ENCODE measurements at places on chromosomes 2 and 18. TPM values are rescaled to one million over a fixed set of nuclear protein-coding genes. Genes with fewer than 3 reads are reported as not detected.

DNA sequence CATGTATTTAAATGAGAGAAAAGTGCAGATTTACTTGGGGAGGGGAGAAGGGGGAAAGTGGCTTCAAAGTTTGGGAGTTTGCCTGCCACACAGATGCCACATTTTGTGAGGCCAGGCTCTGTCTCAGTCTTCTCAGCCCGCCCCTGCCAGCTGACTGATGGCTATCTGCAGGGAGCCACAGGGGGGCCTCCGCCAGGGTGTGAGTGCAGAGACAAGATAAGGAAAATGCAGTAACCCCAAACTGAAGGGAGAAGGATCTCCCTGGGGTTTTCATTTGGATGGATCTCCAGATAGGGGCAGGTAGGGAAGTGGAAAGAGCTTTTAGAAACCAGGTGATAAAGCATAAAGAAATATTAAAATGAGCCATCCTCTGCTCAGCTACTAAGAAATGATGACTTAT is 128.8 kb downstream of the ZNF521 start:
- no peaks in the 10 kb centered on the region for H3K4me1 ChIP-seq
- no peaks in the 10 kb centered on the region for H3K27me3 ChIP-seq

GRCh38 chr2:188295067-188295685 is 3.5 kb downstream of the GULP1 start:
- H3K4me3 ChIP-seq: no peak overlapping the region
- H3K36me3 ChIP-seq: no peaks in the 10 kb centered on the region
- no peak overlapping the region for H3K27ac ChIP-seq

DNA sequence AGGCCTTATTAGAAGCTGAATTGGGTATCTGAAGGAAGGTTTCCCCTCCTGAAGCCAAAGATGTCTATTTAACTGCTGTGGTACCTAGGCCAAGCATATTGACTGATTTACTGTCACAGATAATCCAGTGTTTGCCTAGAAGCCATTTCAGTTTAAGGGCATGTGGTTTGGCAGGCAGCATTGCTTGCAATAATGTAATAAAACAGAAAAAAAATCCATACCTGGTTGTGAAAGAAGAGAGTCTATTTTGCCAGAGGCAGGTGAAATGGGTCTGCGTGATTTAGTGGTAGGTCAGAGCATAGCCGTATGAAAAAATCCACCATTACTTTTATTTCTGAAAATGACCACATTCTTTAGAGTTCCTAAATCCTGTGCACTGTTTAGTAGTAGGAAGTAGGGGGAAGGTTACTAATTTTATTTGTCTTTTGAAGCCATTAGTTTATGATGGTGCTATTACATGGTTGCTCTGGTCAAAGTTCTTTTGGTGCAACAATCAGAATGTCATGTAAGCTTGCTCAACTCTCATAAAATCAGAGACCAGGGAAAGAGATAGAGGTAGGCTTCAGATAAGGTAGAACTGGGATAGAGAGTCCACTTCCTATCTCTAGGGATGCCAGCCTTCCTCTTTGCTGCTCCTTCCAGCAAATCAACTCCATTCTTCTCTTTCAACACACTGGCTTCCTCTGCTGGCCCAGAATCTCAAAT is 343.4 kb downstream of the GPD2 start:
- H3K36me3 ChIP-seq: no peaks in the 10 kb centered on the region
- H3K4me3 ChIP-seq: no peak overlapping the region
- no peaks in the 10 kb centered on the region for H3K4me1 ChIP-seq
- H3K27ac ChIP-seq: no peak overlapping the region

- H3K4me3 ChIP-seq: no peak overlapping the region
- DNase-seq: no peak
- H3K4me1 ChIP-seq: no peaks in the 10 kb centered on the region
- no peak overlapping the region for H3K27ac ChIP-seq
Observed at GRCh38 chr2:182593394-182593975, 122.6 kb upstream of the DNAJC10 start.

DNA sequence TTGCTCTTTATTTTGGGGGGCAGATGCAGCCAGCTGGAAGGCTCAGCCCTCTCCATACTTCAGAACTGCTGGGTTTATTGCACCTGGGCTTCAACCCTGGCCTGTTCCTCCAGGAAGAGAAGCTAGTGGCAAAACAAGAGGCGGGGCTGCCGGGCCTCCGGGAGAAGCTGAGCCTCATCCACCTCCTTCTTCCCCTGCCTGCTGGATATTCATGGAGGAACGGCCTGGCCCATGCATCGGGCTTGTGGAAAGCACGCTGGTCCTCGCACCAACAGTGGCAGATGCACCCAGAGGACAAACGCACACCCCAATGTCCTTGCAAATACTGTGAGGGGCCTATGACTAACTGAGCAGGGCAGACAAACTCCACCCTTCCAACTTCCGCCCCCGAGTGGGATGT is 30.6 kb downstream of the FAM178B start:
- no peak for DNase-seq
- H3K27ac ChIP-seq: no peak overlapping the region
- peaks cover 21% of the 10 kb centered on the region for H3K27me3 ChIP-seq

- H3K4me3 ChIP-seq: no peak overlapping the region
- no peak for DNase-seq
- H3K27ac ChIP-seq: no peak overlapping the region
- H3K36me3 ChIP-seq: no peaks in the 10 kb centered on the region
- no peaks in the 10 kb centered on the region for H3K4me1 ChIP-seq
- no peaks in the 10 kb centered on the region for H3K27me3 ChIP-seq
Observed at GRCh38 chr2:184904991-184905390, 306.7 kb downstream of the ZNF804A start.

GRCh38 chr18:55465313-55465712 is 122.7 kb downstream of the TCF4 start:
- H3K4me3 ChIP-seq: no peak overlapping the region
- peaks cover 2% of the 10 kb centered on the region for H3K36me3 ChIP-seq
- no peaks in the 10 kb centered on the region for H3K4me1 ChIP-seq
- no peaks in the 10 kb centered on the region for H3K27me3 ChIP-seq
- no peak for DNase-seq

GRCh38 chr2:20213651-20214565 is 11.0 kb downstream of the SDC1 start:
- H3K36me3 ChIP-seq: no peaks in the 10 kb centered on the region
- H3K27ac ChIP-seq: peak overlapping the region; percentile 53

GRCh38 chr18:46290440-46291020 is 186.3 kb downstream of the HAUS1 start:
- no peak overlapping the region for H3K4me3 ChIP-seq
- H3K4me1 ChIP-seq: no peaks in the 10 kb centered on the region
- no peaks in the 10 kb centered on the region for H3K36me3 ChIP-seq
- no peak overlapping the region for H3K27ac ChIP-seq
- no peak for DNase-seq

DNA sequence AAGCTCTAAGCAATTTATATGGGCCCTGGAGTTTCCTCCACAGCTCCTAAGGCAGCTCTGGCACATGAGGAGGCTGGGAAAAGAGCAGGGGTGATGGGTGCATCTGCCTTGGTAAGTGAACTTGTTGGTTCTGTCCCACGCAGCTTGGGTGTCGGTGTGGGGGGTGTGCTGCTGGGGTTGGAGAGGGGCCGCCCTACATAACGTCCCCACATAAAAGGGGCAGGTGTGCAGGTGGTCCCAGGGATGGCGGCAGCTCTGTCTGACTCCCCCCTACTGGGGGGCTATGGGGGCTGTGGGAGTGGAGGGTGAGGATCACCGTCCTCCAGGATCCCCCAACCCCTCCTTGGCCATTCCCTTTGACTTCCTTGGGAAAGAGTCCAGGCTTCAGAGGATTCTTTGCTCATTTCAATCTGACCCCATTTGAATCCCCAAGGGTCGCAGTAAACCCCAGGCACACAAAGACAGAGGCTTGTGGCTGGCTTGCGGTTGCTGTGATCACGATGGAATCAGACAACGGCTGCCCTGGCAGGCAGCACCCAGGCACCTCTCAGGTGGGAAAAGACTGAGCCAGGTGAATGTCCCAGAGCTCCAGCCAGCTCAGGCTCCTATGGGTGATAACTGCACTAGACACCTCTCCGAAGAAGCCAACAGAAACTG is 34.5 kb upstream of the CD8A start:
- peaks cover 28% of the 10 kb centered on the region for H3K36me3 ChIP-seq
- H3K4me3 ChIP-seq: peak overlapping the region; percentile 70
- peaks cover 90% of the 10 kb centered on the region for H3K4me1 ChIP-seq
- H3K27me3 ChIP-seq: no peaks in the 10 kb centered on the region

DNA sequence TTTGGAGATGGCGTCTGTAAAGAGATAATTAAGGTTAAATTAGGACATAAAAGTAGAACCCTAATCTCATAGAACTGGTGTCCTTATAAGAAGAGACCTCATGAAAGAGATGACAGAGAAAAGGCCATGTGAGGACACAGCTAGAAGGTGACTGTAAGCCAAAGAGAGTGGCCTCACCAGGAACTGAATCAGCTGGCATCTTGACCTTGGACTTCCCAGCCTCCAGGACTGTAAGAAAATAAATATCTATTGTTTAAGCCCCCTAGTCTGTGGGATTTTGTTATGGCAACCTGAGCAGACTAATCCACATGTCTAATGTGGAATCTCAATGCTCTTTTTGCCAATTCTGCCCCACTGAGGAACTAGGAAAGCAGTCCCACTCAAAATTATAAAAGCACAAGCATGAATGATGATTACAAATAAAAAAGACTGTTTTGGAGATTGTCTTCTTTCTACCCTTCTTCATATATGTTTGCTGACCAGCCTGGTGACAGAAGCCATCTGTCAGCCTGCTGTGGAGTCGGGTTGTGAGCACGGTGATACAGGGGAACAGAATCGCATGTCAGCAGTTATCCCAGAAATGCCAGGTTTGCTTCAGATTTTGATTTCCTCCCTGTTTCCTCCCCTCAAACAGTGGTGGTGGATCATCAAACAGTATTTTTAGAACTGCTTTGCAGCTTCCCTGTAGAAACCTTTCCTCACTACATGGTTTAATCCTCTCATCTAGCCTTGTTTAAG is 54.2 kb downstream of the INPP4A start:
- peaks cover 11% of the 10 kb centered on the region for H3K36me3 ChIP-seq
- H3K27ac ChIP-seq: no peak overlapping the region
- no peak for DNase-seq
- peaks cover 11% of the 10 kb centered on the region for H3K4me1 ChIP-seq

DNA sequence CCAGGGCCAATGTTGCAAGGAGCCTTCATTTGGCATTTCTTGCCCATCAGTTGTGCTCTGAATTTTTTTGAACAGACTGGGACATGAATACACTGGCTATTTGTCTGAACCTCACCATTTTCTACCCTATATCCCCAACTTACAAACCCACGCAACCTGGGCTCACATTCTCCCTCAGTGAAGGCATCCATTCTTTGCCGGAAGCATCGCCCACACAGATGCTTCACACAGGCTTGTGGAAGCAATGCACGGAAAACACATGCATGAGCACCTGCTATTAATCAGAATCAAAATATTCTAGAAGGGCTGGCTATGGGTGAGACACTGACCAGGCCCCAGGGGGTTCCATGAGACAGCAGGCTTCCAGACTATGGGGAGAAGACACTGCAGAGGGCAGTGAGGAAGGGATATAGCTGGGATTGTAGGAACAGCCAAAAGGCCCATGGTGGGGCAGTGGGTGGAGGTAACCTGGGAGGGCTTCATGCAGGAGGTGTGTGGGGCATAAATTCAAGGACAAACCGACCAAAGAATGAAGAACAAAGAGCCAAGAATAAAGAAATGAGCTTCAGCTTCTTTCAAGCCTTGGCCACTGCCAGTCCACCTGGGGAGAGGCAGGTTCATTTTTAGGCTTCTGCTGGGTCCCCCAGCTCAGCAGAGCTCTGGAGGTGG is 261.5 kb downstream of the CELF4 start:
- no peak overlapping the region for H3K27ac ChIP-seq
- no peaks in the 10 kb centered on the region for H3K36me3 ChIP-seq
- H3K27me3 ChIP-seq: no peaks in the 10 kb centered on the region
- no peak overlapping the region for H3K4me3 ChIP-seq

- no peaks in the 10 kb centered on the region for H3K27me3 ChIP-seq
- no peaks in the 10 kb centered on the region for H3K4me1 ChIP-seq
- H3K36me3 ChIP-seq: no peaks in the 10 kb centered on the region
Observed at GRCh38 chr2:115396579-115396978, 954.1 kb downstream of the DPP10 start.

GRCh38 chr2:203799908-203800307 is 67.7 kb upstream of the CTLA4 start:
- H3K4me1 ChIP-seq: peaks cover 25% of the 10 kb centered on the region
- H3K27ac ChIP-seq: no peak overlapping the region
- no peak overlapping the region for H3K4me3 ChIP-seq
- H3K27me3 ChIP-seq: no peaks in the 10 kb centered on the region
- no peaks in the 10 kb centered on the region for H3K36me3 ChIP-seq

DNA sequence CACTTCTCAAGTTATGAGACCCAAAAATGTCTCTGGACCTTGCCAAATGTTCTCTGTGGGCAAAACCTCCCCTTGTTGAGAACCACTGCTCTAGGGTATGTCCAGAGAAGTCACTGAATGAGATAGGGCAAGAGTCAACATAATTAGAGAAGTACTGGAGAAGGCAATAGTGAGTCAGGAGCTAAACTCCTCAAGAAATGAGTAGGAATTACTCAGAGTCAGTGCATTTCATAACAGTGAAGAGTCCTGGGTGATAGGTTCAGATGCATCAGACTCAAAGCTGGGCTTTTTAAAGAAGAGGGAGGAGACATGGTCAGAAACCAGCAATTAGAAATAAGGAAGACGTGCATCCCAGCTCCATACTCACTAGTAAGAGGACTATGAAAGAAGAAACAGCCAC is 38.6 kb upstream of the IHH start:
- no peak for DNase-seq
- no peaks in the 10 kb centered on the region for H3K36me3 ChIP-seq
- H3K4me3 ChIP-seq: no peak overlapping the region
- H3K4me1 ChIP-seq: no peaks in the 10 kb centered on the region

DNA sequence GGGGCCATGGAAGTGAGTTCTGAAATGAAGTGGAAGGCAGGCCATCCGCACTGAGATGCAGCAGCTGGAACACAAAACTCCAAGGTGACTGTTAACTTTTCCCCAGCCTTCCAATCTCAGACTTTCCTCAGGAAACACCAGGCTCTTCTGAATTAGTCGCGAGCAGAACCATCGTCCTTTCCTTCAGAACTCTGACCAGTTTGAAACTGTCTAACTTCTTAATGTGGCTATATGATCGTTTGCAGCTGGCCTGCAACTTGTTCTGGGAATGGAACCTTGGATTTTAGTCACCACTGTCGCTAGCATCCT is 620 bp upstream of the RPL37A start:
- H3K27me3 ChIP-seq: no peaks in the 10 kb centered on the region
- no peak for DNase-seq
- peak overlapping the region; percentile 83 for H3K4me3 ChIP-seq
- peaks cover 34% of the 10 kb centered on the region for H3K36me3 ChIP-seq
- peak overlapping the region; percentile 80 for H3K27ac ChIP-seq
- H3K4me1 ChIP-seq: peaks cover 3% of the 10 kb centered on the region

GRCh38 chr2:168181825-168182224 is 65.6 kb downstream of the STK39 start:
- H3K4me1 ChIP-seq: peaks cover 7% of the 10 kb centered on the region
- peaks cover 16% of the 10 kb centered on the region for H3K36me3 ChIP-seq
- no peak overlapping the region for H3K4me3 ChIP-seq
- no peak for DNase-seq
- H3K27ac ChIP-seq: no peak overlapping the region
- H3K27me3 ChIP-seq: no peaks in the 10 kb centered on the region

STPG4 gene
- polyA plus RNA-seq: 0.05 TPM

CHPF gene
- polyA plus RNA-seq: 17.5 TPM

RAB17 gene
- polyA plus RNA-seq: 6.8 TPM

POTEJ gene
- polyA plus RNA-seq: 0.02 TPM

EFHD1 gene
- polyA plus RNA-seq: 14.1 TPM

ADAM23 gene
- polyA plus RNA-seq: 26.9 TPM

KIF5C gene
- 1.4 TPM for polyA plus RNA-seq

CYP27C1 gene
- 0.05 TPM for polyA plus RNA-seq

UNC80 gene
- polyA plus RNA-seq: 0.62 TPM

FAHD2B gene
- polyA plus RNA-seq: 11.5 TPM

EGR4 gene
- polyA plus RNA-seq: 0.14 TPM

HOXD9 gene
- 1.8 TPM for polyA plus RNA-seq

Data from thymus (tissue), 14 donors.